ENCODE measurements at places on chromosomes 1 and 21.

GRCh38 chr1:21811875-21812305 is at the start of gene LDLRAD2:
Gene LDLRAD2 (plus strand): TSS chr1:21812265. CDS start chr1:21812452, 187 bp downstream.
- no peak for DNase-seq

DNA sequence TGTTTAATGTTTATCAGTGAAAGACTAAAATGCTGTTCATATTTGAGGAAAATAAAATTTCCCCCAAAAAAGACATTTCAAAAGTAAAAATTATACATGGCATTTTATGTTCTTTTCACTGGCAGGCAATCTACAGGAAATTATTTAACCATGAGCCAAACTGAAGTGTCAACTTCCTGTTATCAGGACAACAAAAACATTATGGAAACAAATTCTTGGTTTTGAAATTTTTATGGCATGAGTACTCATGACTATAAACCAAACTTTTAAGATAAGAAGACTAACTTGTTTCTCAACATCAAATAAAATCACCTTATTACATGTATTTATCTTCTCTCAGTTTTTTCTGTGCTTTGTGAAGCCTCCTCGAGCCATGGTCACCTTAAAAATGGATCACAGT is 698.6 kb downstream of the LTN1 start:
- DNase-seq, result no peak

- DNase-seq, result peak; percentile 80
These were observed 166.8 kb upstream of the IVNS1ABP start for GRCh38 chr1:185483664-185484450.

DNA sequence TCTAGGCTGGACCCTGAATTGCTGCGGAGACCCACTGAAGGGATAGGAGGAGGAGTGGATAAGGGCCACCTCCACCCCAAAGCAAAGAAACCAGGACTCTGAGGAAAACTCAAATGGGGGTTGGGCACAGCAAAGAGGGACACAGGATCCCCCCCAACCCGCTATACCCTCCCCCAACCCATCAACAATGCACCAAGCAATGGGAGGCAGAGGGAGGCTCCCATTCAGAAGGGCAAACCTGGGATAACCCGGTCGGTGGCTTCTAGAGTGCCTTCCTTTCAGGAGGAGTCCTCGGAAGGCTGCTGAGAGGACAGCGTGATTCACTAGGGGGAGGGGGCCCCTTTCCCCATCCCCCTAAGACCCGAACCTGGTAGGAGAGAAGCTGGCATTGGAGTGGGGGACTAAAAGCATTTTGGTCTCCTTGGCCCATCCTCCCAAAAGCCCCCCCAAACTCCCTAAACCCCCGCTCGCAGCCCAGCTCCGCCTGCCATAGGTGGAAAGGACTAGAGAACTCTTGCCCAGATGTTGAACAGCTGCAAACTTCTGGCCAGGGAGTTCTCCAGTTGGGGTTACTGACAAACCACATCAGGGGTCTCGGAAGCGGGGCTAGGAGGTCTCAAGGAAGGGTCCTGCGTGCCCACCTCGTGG is 1.3 kb downstream of the MEF2D start:
- no peak for DNase-seq

- no peak for DNase-seq
These were observed 618 bp downstream of the JAM2 start for GRCh38 chr21:25639551-25640201.

- DNase-seq, result no peak
These were observed 14.4 kb upstream of the XCL1 start for GRCh38 chr1:168561989-168562388.

DNA sequence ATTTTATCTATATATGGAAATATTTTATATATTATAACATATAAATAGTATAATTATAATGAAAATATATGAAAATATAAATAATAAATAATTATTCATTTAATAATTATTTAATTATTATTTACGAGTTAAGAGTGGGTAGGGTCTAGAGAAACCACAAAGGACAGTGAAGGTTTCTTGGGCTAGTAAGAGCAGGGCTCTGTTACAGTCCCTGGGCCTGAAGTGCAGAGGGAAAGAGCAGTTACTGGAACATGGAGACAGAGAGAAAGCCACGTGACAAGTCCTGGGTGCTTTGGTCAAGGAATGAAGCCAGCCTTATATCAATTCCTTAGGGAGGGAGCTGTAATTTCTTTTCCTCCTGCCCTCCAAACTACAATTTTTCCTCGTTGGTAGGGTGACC is 117.2 kb upstream of the OLIG2 start:
- DNase-seq, result no peak

DNA sequence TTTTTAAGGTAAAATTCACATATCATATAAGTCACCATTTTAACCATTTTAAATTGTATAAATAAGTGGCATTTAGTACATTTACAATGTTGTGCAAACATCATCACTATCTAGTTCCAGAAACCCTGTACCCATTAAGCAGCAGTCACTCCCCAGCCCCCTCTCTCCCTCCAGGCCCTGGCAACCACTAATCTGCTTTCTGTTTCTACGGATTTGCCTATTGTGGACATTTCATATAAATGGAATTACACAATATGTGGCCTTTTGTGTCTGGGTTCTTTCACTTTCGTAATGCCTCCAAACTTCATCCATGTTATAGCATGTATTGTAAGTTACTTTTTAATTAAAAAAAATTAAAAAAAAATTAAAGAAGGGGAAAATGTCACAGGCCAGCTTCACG is 58.0 kb upstream of the RAB3GAP2 start:
- DNase-seq, result no peak

DNA sequence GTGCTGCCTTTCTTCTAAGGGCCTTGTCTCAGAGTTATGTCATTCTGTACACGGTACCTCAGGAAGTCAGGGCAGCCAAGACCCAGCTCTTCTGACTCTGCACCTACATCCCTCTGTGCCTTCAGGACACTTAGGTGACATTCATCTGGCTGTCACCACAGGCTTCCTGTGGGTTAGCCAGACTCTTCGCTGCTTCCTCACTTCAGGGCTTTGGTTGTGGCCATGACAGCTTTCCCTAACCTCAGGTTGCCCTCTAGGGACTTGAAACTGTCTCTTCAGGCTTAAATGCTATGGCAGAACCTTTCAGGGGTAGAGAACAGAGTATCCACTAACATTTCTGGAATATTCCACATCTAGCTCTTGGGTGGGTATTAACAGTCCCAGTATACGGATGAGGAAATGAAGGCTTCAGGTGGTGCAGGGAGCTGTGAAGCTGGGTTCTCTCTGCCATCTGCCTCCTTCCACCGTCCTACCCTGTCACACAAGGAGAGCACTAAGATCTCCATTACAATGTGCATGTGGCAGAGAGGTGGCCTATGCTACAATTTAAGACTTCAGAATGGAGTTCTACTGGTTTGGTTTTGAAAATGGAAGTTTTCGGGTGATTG is 9.9 kb downstream of the TSSK3 start:
- no peak for DNase-seq

DNA sequence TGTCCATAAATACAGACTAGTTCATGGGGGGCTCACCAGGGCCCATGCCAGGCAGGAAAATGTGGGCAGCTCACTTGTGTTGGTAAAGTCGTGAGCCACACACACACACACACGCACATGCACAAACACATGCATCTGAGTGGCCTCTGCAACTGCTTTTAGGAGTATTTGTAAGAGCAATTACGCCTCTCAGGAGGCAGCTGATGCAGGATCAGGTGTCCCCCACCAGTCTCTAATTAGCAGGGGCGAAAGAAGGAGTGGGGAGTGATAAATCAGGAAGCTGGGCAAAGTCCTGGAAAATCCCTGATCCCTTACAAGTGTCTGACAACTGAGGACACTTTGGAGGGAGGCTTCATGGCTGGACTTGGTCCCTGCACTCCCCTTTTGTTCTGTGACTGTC is 5.7 kb upstream of the IVL start:
- no peak for DNase-seq

DNA sequence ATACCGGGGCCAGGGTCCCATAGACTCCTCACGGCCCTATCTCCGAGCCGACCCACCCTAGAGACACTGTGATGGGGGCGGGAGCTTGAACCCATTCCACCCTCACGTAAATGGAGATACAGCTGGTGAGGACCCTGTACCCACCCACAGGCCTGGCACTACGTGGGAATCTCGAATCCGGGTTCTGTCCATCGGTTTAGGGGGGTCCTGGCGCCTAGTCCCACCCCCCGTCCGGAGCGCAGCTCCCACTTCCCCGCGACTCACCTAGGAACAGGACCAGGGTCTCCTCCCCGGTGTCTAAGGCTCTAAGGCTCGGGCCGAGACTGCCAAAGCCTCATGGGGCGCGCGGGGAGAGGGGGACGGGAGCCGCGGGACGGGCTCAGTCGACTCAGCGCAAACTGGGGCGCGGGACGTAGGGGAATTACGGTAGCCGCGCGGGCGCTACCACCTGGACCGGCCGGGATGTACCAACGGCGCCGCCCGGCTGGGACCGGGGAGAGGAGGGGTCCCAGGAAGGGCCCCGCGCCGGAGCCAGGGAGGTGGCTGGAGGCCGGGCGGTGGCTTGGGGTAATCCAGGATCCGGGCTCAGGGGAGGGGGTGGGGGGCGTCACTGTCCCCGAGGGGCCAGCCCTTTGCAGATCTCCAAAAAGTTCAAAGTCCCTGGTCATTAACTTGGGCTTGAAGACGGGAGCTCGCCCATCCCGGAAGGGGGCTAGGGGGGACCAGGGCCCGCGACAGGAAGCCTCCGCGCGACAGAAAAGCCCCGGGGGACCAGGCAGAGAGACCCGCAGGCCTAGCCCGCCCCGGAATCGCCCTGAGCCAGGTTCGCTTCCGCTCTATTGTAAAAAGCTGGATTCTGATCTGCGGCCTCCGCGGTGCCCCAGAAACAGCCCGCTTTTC is 1.0 kb downstream of the PLEKHG5 start:
- no peak for DNase-seq

DNA sequence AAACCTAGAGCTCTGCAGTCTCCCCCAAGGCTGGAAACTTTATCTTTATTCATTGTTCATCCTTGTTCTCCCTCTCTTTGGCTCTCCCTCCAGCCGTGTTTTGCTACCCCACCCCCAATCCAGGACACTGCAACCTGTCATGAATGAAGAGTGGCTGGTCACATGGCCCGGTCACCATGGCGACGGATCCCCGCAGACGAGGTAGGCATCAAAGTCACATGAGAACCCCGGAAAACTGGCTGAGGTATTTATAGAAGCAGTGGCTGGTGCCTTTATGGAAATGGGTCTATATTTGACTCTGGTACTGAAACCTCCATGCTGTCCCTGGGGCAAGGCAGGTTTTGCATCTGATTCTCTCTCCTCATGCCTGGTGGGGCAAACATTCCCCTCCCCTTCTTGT is 13.4 kb upstream of the SLC6A17 start:
- DNase-seq, result peak; percentile 93

GRCh38 chr1:234944439-234945344 is 183.9 kb downstream of the TOMM20 start:
- no peak for DNase-seq

GRCh38 chr1:119318466-119319309 is 49.9 kb upstream of the HAO2 start:
- DNase-seq, result no peak

DNA sequence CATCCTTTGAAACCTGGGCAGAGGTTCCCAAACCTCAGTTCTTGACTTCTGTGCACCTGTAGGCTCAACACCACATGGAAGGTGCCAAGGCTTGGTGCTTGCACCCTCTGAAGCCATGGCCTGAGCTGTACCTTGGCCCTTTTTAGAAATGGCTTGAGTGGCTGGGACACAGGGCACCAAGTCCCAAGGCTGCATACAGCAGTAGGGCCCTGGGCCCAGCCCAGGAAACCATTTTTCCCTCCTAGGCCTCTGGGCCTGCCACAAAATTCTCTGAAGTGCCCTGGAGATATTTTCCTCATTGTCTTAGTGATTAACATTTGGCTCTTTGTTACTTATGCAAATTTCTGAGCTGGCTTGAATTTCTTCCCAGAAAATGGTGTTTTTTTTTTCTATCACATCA is 65.6 kb upstream of the ACTRT2 start:
- no peak for DNase-seq

DNA sequence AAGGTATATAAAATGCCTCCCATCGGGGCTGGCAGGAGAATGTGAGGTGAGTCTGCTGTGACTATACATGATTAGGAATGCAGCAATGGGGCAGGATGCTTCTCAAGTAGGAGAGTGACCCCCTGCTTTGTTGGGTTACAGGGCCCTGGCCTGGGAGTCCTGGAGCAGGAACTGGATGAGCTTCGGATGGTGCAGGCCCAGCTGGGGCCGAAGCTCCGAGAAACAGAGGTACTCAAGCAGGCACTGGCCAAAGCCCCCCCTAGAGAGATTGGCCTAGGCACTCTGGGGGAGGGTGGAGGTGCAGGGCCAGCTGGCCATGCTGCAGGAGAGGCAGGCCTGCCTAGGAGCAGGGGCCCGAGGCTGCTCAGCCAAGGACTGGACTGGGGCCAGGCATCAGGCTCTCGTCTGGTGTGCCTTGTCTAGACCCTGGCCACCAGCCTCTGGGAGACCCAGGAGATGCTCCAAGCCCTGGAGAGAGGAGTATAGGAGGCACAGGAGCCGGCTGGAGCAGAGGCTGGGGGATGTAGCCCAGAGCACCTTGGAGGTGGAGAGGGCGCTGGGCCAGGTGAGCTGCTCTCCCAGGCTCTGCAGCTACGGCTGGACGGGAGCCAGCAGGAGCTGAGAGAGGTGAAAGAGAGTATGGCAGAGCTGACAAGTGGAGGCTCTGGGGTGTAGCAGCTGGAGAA is 32.8 kb upstream of the PKP1 start:
- DNase-seq, result peak; percentile 51

DNA sequence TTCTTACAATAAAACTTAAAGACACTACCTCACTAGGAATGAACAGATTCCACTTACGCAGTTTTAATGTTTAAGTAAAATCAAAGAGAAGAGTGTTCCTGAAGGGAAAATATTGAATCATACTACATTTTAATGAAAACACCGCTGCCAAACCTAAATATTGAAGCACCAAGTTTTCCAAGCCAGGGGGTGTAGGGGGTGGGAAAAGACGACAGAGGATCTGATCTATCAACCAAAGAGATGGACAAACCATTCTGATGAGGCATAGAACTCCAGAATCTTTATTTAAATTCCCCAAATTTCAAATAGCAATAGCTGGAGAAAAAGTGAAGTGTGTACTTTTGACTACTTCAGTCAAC is 1.2 kb downstream of the ELK4 start:
- DNase-seq, result no peak
